ENCODE measurements at places on chromosomes 2 and 18. TPM values are rescaled to one million over a fixed set of nuclear protein-coding genes. Genes with fewer than 3 reads are reported as not detected.

The C2orf76 gene
- total RNA-seq, result 8.0 TPM

The RAX gene
- total RNA-seq, result not detected

The FAM98A gene
- 41.4 TPM for total RNA-seq

The LOXHD1 gene
- total RNA-seq, result 0.12 TPM

The CAPN10 gene
- total RNA-seq, result 10.5 TPM

The PNPT1 gene
- total RNA-seq, result 18.4 TPM

The PTPRM gene
- total RNA-seq, result 5.3 TPM

The MARCO gene
- 0.80 TPM for total RNA-seq

The MAPK4 gene
- 0.12 TPM for total RNA-seq

The UGT1A8 gene
- 0.16 TPM for total RNA-seq

The MEIS1 gene
- total RNA-seq, result 31.8 TPM

The FSIP2 gene
- total RNA-seq, result 0.24 TPM

The REG3A gene
- total RNA-seq, result not detected
